Cortex of kidney (tissue), 1 donor: ENCODE measurements at places on chromosomes 1 and 21.

DNA sequence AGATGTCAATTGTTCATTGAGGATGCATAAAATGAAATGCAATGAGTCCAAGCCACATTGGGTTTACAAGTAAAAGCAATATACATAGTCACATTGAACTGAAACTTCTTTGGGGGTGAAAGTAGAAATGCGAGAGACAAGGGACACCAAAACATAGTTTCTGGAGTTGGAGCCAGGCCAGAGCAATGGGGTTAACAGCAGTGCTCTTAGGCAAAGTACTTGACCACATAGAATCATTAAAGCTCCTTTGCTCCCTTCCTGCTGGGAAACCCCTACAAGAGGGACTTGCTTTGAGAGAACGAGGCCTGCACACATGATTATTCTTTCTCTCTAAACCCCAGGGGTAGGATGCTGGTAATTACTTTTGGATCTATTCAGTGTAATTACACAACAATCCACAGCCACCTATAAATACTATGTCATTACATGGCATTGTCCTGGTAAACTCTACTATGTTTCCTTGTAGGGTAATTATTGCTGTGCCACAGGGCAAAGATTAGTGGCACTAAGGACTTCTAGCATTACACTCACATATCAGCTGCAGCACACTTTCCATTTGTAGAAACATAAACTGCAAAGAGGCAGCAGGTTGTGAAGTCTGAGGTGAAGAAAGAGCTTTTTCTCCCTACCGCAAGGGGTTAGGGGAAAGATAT lies 421.6 kb upstream of the PBX1 start:
- no peak for DNase-seq

DNA sequence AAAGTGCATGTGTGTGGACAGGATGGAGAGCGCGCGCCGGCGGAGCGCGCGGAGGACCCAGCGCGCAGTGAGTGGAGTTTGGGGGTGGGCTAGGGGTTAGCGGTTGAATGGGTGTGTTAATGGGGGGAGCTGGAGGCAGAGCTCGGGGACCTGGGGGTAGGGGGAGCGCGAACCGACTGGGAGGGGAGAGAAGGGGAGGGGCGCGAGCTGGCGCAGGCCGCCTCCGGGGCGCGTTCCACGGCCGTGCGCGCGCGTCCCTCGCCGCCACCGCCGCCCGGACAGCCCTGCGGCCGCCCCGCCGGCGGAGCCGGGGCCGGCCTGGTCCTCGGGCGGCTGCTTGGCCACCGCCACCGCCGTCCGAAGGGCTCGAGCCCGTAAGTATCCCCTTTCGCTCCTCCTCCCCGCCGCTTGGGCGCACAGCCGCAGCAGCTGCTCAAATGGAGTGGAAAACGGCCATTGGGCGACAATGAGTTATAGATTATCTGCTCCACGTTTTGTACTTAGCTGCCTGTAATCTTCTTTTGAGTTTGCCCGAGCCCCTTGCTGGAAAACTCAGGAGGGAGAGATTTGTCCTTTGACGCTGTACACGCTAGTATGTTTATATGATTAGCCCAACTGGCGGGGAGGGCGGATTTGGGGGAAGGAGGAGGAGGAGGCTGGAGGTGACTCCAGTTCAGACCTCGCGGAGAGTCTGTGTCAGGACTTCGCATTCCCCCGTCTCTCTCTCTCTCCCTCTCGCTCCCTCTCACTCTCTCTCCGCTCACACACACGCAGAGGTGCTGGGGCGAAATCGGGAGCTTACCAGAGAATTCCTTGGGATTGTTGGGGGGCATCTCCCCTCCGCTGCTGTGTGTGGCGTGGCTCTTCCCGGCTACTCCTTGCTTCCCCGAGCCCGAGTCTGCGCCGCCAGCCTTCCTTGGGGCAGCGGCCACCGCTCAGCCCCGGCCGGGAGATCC lies at the start of gene ADGRL2:
ADGRL2 (plus strand) TSS at position 240 of the 956 bp plus-strand sequence. CDS start 36,051 bp downstream, outside the sequence.
- DNase-seq: no peak

- no peak for DNase-seq
Observed at GRCh38 chr21:43684424-43684823, 25.1 kb downstream of the RRP1B start.

GRCh38 chr1:53091841-53092645 lies 30.0 kb downstream of the PODN start:
- DNase-seq: no peak

GRCh38 chr1:39898191-39898590 lies 3.5 kb downstream of the MYCL start:
- DNase-seq: no peak

GRCh38 chr1:220800262-220800661 lies 13.5 kb downstream of the MTARC1 start:
- DNase-seq: no peak

DNA sequence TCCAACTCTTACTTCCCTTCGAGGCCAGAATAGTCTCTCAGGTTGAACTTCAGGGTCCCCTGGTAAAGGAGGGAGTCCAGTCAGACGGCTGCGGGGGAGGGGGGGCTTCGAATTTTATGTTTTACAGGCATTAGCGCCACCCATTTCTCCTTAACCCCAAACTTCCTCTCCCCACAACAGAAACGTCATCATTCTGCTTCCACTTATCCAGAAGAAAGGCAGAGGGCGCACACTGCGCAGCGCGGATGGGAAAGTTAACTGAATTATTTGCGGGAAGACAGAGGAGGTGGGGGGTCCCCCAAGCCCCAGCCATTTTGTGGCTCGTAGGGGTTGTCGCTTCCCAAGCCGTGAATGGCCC lies 529 bp upstream of the PRMT2 start:
- no peak for DNase-seq

DNA sequence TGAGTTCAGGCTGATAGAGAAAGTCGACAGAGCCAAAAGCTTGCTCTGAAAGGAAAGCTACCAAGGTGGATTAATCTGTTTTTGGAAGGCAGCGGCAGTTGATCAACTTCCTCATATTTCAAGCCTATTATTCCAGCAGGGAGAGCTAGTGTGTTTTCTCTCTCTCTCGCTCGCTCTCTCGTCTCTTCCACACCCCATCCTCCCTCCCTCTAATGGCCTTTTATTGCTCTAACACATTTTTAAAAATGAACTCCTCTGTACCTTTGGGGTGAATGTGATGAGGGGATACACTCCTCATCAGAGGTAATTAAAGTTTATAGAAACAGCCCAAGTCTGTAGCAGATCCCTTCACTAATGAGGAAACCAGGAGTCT lies 126.4 kb downstream of the CLIC6 start:
- DNase-seq: no peak

- no peak for DNase-seq
Observed at GRCh38 chr1:53560581-53561502, 101.6 kb downstream of the DMRTB1 start.

GRCh38 chr1:179337288-179337687 lies 28.5 kb upstream of the AXDND1 start:
- no peak for DNase-seq

DNA sequence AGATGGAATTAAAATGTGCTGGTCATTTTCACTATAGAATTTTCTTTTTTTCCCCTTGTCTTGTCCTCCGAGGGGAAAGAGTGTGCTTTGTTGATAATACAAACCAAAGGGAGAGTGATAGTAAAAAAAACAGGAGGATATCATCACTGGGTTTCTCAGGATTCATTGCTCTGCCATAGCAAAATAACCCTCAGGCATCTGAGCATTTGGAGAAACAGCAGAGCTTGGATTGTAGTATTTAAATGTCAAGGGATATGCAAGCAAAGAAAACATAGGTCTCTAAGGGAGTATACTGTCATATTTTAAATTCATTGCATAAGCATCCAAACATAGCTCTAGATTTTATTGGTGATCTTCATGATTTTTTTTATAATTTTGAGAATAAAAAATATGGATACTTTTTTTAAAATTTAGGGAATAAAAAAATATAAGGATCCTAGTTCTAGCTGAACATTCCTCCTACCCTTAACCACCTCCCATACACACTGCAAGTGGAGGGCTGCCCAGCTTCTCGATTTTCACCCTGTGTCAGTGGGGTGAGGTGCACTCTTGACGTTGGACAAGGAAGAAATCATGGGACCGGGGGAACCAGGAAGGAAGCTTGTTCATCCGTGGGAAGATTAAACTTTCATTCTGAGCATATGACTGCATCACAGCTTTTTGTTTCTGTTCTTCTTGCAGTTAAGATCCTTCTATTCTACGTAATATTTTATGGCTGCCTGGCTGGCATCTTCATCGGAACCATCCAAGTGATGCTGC lies 4.4 kb downstream of the ATP1B1 start:
- DNase-seq: no peak

GRCh38 chr1:172041742-172042141 lies 200.4 kb downstream of the DNM3 start:
- DNase-seq: no peak

- DNase-seq: no peak
Observed at GRCh38 chr1:110690709-110691365, 16.1 kb upstream of the KCNA3 start.

GRCh38 chr1:98515744-98516143 lies 145.8 kb upstream of the SNX7 start:
- no peak for DNase-seq

DNA sequence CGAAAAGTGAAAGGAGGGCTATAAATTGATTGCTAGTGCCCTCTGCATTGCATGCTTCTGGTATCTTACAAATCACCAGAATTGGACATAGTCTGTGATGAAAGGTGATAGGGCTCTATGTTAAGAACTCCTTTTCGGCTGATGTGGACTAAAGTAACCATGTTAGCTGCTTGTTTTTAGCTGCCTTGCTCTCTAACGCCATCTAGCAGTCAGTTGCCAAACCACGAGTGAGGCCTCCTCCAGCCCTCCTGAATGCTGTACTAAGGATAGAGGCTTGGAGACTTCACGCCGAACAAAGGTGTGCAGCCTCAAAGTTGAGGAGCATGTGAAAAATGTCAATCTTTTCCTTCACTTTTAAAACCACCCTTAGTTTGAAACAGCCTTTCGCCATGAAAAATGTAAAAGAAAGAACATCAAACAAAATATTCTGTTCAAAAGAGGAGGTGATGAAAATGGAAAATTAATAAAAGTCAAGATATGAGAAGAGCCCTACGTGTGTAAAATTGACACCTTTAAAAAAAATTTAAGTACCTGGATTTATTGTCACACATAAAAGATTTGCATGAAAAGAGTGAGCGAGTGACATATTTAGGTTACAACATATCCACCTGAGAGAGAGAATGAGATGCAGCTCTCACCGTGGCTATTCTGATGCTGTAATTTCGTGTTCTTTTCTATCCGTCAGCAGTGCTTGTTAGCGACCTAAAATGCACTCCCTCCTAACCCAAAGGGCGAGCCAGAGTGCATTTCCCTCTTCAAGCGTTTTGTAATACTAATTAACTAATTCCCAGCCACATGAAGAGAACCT lies 8.1 kb downstream of the LRRC53 start:
- no peak for DNase-seq

DNA sequence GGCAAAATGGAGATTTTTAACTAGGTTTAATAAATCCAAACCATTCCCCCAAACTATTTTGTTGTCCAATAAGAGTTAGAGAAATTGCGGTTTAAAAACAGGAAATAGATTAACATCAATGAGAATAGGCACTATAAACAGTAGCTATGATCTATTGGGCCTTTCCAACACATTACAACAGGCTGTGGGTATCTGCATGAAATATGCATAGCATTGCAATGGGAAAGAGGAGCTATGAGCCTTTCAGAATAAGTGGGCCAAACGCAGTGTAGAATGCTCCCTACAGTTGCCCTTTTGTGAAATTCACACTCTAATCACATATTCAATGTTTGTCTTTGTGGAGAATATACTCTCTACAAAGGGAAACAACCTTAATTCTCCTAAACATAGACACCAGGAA lies 305.5 kb upstream of the PRMT6 start:
- DNase-seq: no peak

GRCh38 chr1:80656014-80656636 lies 1144.6 kb upstream of the ADGRL2 start:
- DNase-seq: no peak

GRCh38 chr1:13628711-13629110 lies 45.1 kb downstream of the PDPN start:
- no peak for DNase-seq

- no peak for DNase-seq
Observed at GRCh38 chr21:33950431-33951079, 35.0 kb upstream of the ATP5PO start.

DNA sequence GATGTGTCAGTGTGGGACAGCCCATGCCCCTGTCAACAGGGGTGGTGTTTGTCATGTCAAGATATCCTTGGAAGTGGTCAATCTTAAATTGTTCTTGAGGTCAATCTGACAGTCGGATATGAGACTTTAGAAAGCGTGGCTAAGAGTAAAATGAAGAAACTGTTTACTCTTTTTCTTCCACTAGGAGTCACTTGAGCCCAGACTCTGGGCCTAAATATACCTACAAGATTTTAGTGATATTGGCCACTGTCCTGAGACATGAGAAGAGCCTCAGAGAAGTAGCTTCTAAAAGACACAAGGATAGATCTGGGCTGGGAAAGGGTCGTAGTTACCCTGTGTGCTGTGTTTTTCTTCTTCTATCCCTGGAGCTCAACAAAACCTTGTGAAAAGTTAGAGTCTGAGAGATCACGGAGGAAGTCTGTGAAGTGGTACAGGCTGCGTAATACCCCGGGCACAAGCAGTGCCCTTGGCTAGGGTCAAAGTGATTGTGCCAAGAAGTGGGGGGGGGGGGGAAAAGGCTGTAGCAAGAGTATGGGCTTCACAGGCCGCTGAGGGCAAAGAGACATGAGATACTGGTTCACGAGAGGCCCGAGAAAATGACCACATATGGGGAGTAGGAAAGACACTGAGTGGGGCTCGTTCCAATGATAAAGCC lies 355.2 kb upstream of the GREM2 start:
- DNase-seq: no peak

DNA sequence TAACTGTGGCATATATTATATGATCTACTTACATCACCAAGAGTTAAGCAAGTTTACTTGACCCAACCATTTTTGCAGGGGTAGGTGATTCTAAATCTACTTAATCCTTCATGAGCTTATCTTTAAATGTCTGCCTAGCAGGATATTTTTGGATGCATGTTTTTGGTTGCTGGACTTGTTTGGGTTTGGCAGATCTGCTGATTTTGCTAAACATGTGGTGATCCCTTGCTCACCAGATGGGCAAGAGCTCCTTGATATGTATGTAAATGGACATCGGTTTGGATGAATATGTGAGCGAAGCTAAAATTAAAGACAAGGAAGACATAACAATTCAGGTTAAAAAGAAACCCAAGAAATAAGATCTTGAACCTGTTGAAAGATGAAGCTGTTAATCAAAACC lies 36.7 kb downstream of the FMN2 start:
- DNase-seq: no peak

- DNase-seq: no peak
Observed at GRCh38 chr1:99622702-99623347, 23.1 kb upstream of the PALMD start.
